ENCODE measurements at places on chromosomes 3 and 15.

- no peak for DNase-seq
These were observed 17.9 kb downstream of the STT3B start for GRCh38 chr3:31550452-31551251.

- no peak for DNase-seq
These were observed 460.5 kb downstream of the ZNF385D start for GRCh38 chr3:21290557-21290956.

GRCh38 chr3:147361454-147362420 is 44.6 kb downstream of the ZIC4 start:
- DNase-seq: peak; percentile 19

DNA sequence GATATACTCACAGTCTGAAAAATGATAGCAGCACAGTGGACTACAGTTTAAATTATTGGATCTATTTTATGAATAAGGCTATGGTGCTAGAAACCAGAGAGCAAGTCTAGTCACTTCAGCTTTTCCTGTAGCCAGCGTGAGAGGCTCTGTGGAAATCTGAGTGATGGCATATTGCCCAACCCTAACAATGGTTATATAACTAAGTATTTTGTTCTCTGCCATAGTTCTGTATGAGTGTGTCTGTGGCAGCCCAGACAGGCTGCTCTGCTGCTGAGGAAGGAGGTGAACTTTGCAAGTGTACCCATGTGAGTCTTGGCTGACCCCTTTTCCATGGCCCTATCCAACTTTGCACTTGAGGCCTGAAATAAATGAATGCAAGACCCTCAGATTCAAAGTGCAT is 105.7 kb downstream of the LRTM1 start:
- DNase-seq: no peak

DNA sequence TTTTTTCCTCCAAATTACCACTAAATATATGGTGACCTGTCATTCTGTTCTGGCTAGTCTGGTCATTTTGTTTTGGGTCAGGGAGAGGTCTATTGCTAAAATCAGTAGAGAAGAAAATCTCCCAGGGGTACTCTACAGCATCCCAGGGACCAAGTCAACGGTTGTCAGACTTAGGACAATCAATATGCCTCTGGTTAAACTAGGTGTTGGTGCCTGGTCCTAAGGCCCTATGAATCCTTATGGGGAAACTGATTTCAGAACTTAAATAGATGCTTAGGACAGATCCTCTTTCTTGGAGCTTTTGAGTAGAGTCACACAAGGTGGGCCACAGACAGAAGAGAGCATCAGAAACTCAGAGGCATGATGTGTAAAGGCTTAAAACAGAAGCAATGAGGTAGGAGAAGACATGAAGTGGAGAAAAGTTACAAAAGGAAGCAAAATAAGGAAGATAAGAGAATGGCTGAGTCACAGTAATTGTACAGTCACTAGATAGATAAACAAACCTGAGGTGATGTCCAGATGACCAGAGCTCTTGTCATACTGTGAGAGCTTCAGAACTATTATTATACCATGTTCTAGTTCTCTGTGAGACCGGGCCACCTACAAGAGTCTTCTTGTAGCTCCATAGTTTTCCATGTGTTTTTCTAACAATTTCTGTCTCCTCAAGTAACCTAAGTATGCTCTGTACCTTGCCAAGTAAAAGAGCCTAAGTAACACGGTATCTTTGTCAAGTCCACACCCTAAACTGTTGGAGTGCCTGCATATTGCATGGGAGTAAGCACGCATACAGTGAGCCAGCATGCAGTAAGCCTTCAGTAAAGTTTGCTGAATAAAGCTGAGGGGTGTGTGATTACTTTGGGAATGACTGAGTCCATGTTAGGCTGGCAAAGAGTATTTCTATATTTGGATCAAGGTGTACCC is 44.6 kb upstream of the LEKR1 start:
- no peak for DNase-seq

DNA sequence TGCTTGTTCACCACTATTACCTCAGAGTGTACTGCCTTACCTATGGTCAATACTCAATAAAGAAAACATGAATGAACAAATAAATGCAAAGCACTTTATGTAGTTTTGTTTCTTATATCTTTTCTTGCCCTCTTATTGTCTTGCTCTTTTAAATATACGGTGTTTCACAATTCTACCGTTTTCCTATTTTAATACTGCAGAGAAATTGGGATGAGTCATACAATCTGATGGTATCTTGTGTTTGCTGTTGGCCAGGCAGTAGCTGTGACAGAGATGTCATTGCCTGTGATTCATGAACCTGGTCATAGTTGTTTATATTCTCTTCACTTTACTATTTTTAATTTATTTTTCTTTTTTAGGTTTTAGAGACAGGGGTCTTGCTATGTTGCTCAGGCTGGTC is 48.3 kb downstream of the SERP1 start:
- DNase-seq: no peak

DNA sequence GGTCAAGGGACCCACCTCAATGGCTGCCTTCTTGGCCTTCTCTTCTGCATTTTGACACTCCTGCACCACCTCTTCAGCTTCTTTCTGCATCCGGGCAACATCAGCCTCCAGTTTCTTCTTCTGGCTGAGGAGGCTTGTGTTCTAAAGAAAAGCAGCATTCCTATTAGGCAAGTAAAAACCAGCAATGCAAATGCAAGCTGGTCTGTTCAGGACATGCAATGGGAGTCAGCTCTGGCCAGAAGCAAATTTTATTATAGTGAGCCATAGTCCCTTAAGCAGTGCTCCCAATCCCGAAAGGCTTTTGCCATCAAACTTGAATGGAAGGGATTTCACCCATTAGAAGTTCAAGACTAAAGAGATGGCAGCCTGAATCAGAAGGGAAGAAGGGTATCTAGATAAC is 97.7 kb downstream of the HHLA2 start:
- no peak for DNase-seq

- DNase-seq: no peak
These were observed 31.8 kb upstream of the CRTC3 start for GRCh38 chr15:90497912-90498311.

GRCh38 chr3:196227121-196227561 is 10.8 kb downstream of the SLC51A start:
- DNase-seq: no peak

GRCh38 chr3:141854599-141854998 is 21.8 kb upstream of the ATP1B3 start:
- no peak for DNase-seq

- no peak for DNase-seq
These were observed 8.3 kb downstream of the POU1F1 start for GRCh38 chr3:87267953-87268645.

GRCh38 chr15:47675735-47676134 is 41.6 kb upstream of the SEMA6D start:
- no peak for DNase-seq

DNA sequence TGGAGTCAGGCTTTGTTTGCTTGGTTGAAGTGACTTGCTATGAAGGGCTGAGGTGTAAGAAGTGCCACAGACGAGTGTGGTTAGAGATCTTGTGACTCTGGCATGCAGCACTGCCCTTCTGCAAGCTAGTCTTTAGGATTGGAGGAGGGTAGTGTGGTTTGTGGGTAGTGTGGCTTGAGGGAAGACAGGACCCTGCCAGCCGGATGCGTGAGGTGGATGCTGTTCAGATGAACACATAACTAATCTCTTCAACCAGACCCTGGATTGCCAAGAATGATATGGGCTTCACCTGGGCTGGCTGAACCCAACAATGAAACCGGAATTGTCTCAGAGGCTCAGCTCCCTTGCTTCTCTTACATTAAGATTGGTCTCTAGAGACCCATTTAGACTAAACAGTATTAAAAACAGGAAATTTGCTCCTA is 32.7 kb downstream of the STARD9 start:
- peak; percentile 97 for DNase-seq

DNA sequence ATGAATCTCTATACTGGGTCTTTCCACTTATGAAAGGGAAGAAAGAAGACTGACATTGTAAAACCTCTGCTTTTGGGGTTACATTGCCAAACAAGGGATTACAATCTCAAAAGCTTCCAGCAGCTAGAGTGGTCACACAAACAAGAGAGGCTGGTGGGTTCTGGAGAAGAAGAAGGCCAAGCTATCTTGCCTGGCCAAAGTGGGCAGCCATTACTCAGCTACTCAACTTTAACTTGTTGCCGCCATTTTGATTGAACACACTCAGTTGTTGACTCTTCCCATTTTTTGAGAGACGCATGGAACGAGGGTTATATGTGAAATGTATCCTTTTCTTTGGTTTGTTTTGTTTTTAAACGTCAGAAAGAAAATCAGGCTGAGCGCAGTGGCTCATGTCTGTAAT is 50.9 kb downstream of the BHLHE40 start:
- DNase-seq: no peak

- no peak for DNase-seq
These were observed 67.9 kb upstream of the TNIK start for GRCh38 chr3:171528102-171528501.

DNA sequence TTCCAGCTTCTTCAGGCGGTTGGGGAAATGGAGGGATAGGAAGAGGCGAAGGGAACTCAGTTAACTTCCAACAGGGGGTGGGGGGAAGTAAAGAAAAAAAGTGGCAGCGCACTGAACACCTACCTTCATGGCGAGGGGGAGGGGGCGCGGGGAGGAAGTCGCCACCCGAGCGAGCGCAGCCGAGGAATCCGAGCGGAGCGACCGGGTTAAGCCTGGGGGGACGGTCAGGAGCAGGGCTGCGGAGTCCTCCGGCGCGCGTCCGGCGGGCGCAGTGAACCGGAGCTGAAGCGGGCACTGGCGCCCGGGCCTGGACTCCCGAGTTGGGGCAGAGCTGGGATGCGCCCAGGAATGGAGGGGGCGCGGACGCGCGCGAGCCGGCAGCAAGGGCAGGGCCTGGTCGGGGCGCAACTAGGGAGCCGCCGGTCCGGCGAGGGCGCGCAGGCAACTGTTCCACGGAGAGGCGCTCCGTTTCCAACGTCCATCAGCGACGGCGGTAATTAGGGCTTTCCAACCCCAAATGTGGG is at the start of gene WNT5A:
TSS of gene WNT5A (minus strand) at position 450 of the 524 bp plus-strand sequence. CDS start at position 129, 321 bp downstream.
- DNase-seq: no peak

DNA sequence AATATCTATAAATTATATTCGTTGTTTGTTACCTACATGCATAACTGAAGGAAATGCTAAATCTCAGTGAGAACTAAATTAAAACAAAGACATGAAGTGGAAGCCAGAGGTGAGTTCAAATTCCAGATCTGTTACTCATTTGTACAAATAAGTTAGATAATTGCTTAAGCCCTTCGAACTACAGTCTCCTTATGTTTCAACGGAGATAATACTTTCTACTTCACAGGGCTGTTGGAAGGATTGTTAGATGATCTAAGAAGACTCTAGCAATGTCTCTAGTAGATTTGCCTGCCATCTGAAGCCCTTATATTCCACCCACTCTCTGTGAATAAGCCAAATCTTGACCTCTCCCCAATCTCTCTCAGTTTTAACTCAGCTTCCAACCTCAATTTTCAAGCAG is 125.8 kb downstream of the P2RY1 start:
- DNase-seq: no peak

DNA sequence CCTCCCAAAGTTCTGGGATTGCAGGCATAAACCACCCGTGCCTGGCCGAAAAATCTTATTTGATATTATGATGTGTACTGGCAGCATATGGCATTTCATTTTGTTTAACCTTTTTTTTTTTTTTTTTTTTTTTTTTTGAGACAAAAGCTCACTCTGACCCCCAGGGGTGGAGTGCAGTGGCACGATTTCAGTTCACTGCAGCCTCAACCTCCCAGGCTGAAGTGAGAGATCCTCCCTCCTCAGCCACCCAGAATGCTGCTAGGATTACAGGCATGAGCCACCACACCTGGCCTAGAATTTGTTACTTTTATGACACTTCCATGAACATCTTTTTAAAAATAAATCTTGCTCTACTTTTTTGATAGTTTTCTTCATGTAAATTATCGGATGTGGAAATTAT is 12.0 kb downstream of the TERB2 start:
- DNase-seq: no peak

DNA sequence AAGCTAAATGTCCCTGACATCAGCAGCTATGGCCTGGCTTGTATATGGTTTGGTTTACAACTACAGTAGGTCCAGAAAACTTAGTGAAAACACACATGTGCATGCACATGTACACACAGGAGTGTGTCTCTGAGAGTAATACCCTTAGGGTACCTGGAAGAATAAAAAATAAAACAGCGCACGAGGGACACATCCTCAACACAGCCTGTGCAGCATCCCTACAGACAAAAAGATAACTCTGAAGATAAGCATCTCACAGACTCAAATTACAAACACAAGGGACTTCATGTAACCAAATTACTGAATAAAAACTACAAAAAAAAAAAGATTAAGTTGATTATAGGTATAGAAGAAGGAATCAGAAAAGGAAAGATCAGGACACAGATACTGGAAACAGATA is 108.8 kb downstream of the CTNNB1 start:
- no peak for DNase-seq

DNA sequence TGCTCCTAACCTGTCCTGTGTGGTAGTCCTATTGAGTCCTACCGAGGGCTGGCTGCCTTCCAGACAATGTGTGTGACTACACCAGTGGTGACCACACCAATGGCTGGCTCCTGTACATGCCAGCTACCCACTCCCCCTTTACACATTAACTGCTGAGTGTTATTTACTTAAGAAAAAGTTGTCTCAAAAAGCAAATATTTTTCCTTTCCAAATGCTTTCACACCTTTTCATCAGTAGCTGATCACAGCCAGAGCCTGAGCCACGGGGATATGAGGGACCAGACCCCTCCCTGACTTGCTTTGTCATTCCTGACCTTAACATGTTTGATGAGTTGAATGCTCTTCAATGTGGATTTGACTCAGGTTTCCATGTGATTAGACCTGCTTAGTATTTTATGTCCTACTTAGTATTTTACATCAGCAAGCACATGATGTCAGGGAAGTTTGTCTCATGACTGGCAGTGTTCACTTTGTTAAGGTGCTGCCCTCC is 29.6 kb upstream of the GREM1 start:
- no peak for DNase-seq

DNA sequence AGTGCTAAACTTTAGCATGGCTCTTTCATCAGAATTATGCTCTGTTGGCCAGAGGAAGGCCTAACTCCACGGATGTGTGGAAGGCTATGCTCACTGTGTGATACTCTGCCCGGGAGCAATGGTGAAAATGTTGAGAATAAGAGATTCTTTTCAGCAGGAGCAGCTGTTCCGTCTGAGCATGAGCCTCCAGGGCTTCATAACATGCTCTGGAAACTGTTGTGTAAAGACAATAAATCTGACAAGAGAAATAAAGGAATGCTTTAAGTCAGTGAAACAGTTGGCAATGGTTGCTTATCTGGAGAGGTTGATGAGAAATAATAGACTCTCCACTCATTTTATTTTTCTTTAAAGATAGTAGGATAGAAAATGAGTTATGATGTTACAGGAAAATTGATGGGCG is 269.8 kb downstream of the DIPK2A start:
- DNase-seq: no peak

- DNase-seq: no peak
These were observed 53.6 kb upstream of the SNRPA1 start for GRCh38 chr15:101348643-101349042.

GRCh38 chr3:13927295-13927694 is 47.4 kb upstream of the WNT7A start:
- no peak for DNase-seq

GRCh38 chr3:111035902-111036301 is 35.7 kb upstream of the NECTIN3 start:
- DNase-seq: no peak

DNA sequence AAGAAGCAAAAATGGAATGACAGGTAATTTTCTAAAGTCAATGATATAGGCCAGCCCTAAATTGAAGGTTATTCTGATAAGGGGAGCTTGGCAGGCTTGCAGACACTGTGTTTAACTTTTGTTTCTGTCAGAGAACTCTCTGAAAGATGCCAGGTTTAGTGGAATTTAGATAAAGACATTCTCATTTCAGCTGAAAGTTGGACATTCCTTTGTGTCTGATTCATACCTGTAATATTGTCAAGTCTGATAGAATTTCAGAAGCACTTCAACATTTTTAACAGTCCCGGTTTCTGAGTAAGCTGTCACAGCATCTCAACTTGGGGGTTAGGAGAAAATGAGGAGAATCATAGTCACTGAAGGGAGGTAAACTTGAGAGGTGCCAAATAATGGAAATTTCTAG is 84.0 kb downstream of the DIPK2A start:
- DNase-seq: no peak
